ENCODE measurements at places on chromosomes 5 and 9.

DNA sequence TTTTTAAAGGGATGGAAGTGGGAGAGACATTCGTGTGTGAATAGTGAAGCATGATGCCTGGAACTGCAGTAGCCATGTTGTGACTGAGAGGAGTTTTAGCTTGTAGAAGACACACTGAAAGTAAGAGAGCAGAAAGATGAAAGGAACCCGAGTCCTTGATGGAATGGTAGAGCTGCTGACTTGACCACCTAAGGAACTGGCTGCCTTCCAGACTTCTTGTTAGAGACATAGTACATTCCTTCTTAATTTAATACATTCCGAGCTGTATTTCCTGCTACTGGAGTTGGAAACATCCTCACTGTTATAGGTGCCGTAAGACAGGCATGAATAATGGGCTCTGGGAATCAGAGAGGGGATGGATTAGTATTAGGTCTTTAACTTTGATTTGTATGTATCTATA, 7.4 kb downstream of the CER1 start:
- no peak for DNase-seq

DNA sequence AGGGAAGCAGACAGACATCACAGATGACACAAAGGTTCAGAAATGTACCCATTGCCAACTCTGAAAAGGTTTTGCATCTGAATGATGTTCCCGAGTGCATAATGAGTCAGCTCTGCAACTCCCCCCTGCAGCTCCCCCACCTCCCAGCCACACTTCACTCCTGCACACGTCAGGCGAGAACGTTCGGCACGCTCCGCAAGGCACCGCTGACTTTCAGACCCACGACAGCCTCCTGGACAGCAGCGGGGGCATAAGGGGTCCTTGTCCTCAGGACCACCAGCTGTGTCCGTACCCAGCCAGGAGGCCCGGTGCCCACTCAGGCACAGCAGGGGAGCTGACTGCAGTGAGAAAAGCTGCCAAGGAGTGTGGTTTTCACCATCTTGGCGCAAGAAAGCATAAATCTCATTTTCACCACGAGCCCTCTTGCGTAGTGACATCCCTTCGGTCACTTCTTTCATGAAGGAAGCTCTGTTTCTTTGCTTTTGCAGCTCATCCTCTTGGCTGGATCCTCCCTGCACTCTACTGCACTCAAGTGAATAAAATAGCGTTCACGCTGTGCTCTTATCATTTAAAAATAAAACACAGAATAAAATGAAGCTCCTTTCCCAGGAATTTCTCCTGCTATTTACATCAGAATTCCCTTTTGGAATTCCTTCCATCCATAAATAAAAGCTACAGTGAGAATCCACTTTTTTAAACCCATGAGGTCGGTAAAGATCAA, 9.9 kb downstream of the GFPT2 start:
- DNase-seq, result peak; percentile 38

GRCh38 chr5:58773744-58774441, 191.0 kb downstream of the RAB3C start:
- peak; percentile 46 for DNase-seq

GRCh38 chr5:170216257-170216864, 16.4 kb upstream of the C5orf58 start:
- DNase-seq, result peak; percentile 73

DNA sequence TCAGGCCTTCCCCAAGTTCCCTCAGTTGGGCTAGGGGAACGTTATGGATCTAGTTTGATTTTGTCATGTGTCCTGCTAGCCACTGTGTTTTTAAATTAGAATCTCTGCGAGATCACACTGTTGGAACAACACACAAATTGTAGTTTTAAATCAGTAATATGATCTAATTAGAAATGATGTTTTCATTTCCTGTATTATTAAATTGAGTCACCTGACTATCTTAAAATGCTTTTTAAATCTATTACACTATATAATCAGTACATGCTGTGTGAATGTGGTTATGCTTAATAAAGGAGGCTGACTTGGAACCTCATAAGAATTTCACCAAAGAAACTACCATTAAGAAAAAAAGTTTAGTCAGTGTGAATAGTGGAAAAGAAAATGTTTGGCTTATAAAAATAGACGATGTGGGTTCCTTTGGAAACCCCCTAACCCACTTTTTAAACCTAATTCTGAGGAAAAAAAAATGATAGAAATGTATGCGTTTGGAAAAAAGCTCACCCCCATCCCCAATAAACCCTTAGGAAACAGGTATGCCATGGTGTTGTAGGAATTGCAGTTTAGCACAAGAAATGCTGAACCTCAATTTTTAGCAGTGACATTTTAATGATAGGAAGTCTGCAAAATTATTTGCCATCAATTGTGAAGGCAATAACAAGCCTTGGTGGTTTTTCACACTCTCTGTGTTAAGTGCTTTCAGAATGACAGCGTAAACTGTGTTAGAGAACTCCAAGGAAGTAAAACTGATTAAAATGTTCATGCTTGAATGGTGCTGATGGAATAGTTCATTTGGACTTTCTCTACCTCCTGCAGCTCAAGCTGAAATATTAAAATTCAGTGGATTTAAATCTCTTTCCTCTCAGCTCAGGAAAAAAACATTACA, 59.0 kb downstream of the TLE4 start:
- no peak for DNase-seq

GRCh38 chr9:131461166-131461565, 41.6 kb upstream of the POMT1 start:
- no peak for DNase-seq

GRCh38 chr9:112546149-112547012, 59.8 kb downstream of the KIAA1958 start:
- no peak for DNase-seq

DNA sequence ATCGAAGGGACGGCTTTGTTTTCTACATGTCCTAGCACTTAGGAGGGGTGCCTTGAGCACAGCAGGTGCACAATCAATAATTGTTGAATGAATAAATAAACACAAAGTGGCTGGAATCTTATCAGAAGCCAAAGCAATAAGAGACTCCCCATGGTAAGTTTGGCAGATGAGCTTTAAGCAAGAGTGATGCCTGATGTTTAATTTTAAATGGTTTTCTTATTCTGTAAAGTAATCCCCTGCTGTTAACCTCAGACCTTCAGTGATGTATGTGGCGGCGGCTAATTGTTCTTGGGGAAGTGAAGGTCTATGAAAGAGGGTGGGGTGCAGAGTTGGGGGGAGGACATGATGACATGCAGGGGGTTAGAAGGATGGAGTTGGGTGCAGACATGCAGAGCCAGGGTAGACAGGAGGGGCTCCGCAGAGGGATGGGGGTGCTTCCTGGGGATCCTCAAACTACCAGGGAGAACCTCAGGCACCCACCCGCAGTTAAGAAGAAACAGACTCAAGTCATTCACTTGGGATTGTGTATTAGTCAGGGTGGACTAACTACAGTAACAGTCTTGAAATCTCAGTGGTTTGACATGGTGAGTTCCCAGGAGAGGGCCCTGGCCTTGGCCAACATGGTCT, 65.7 kb upstream of the SHB start:
- no peak for DNase-seq

DNA sequence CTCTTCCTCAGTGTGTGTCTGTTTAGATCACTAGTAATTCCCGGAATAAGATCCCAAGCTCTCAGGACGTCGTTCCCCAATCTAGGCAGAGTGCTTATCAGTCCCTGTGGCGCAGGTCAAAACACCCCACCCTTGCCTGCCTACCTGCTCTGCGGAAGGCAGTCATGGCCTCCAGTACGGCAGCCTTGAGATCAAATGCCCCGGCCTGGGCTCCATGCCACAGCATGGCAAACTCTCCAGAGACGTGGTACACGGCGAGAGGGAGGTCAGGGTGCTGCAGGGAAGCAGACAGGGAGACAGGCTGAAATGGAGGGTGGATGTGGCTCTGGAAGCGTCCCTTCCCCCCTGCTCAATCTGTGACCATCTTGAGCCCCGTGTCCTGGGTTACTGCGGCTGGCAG, 12.0 kb upstream of the HDHD3 start:
- no peak for DNase-seq

GRCh38 chr9:81562231-81563019, 126.9 kb downstream of the TLE1 start:
- no peak for DNase-seq

GRCh38 chr9:20549053-20549452, 73.2 kb downstream of the MLLT3 start:
- DNase-seq, result no peak

DNA sequence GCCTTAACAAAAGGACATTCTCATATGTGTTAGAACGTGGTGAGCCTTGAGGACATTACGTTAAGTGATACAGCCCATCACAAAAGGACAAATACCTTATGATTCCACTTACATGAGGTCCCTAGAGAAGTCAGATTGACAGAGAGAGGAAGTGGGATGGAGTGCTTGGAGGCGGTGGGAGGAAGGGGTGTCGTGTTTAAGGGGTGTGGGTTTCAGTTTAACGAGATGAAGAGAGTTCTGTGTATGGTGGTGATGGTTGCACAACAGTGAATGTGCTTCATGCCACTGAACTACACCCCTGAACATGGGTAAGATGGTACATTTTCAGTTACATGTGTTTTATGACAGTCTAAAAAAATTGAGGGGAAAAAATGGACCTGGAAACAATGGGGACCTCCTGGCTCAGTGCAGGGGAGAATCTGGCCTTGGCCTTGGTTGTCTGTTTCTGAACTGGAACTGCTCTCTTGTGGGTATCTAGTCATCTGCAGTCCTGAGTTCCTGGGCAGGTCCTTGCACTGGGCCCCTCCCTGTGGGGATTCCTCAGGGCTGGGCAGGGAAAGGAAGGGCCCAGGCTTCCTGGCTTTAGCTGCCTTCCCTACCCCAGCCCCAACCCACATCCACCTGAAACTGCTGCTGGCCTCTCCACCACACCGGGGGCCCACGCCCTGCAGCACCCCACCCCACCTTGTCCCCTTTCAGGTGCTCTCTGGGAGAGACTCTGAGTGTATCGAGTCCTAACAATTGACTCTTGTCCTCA, 17.8 kb downstream of the LRRC8A start:
- no peak for DNase-seq

- DNase-seq, result peak; percentile 30
These were observed 80.5 kb downstream of the NREP start for GRCh38 chr5:111676466-111676865.

GRCh38 chr5:169280286-169280685, 20.7 kb downstream of the SLIT3 start:
- DNase-seq, result no peak

GRCh38 chr9:89911721-89912604, 307.2 kb downstream of the GADD45G start:
- no peak for DNase-seq

- no peak for DNase-seq
These were observed 307.3 kb downstream of the PIK3R1 start for GRCh38 chr5:68522863-68523262.

DNA sequence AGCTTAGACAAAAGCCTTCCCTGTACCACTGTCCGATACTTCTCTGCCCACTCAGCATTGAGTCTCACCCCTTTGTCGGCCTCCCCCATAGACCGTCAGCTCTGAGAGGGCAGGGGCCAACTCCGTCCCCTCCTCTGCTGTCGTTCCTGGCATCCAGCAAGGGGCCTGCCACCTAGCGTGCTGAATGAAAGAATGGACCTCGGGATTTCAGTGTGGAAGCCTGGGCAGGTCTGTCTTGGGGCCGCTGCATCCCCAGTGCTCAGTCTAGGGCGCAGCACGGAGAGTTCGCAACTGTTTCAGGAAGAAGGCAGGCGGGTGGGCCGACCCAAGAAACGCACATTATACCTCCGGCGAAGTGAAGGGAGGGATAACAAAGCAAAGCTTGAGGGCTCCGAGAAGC, 1.5 kb upstream of the TOR1B start:
- DNase-seq, result no peak

DNA sequence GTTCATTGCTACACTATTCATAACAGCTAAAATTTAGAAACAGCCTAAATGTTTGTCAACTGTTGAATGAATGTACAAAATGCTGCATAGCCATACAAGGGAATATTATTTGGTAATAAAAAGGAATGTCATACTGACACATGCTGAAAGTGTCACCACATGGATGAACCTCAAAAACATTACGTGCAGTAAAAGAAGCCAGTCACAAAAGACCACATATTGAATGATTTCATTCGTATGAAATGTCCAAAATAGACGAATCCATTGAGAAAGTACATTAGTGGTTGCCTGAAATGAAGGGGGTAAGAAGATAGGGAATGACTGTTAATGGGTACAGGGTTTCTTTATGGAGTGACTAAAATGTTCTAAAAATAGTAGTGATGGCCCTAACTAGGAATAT, 11.6 kb upstream of the ECM2 start:
- no peak for DNase-seq

DNA sequence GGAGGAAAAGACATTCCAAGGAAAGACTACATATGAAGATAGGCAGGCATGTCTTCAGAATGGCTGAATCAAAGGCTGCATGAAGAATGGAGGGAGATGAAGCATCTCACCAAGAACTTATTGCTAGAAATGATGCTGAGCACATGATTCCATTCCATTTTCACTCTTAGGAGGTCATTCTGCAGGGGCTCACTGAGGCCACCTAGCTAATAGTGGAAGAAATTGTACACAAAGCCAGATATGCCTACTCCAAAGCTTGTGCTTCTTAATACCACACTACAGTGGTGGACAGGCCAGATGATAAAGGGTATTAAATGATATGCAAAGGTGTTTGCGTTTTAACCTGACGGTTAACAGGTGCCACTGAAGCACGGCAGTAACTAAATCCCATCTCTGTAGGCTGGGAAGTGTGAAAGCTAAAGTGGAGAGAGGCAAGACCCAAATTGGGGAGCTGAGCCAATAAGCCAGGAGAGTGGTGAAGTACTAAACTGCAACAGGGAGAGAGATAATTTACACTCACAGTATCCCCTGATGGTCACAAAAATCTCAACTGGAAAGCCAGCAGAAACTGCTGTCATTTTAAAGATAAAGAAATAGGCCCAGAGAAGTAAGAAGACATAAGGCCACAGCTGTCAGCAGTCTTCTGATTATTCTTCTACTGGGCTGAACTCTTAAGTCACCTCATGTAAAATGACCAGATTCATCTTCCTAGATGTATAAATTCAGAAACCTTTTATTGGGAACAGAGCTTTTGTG, 14.6 kb downstream of the NDUFA8 start:
- DNase-seq, result no peak

- no peak for DNase-seq
These were observed 56.2 kb upstream of the TNPO1 start for GRCh38 chr5:72760259-72760658.

- DNase-seq, result no peak
These were observed 795.0 kb downstream of the DTWD2 start for GRCh38 chr5:118193194-118193905.

DNA sequence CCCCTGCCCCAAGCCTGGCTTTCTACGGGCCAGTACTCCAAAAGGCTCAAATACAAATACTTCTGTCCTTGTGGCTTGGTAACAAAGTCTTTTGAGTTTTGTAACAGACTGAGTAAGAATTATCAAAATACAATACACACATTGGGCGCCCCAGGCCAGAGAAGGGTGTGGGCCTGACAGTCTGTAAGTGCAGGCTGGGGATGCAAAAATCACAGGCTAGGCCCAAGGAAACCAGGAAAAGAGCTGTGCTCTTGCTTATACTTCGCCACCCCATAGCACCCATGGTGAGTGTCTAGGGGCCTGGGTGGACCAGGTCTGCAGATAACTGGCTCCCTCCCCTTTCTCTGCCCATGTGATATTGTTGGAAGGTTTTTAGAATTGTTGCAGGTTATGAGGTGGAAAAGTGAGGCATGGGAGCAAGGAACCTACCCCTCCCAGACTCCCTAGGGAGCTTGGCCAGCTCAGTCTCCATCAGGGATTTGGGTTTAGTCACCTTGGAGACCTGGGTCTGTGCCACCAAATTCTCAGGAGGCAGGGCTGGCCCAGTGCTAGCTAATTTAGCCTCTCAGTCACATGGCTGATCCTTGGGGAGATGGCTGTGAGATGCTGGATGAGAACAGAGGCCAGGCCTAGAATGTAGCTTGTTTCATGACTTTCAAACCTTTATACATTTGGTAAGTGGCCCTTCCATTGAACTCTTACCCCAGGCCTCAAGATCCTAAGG, 72.9 kb downstream of the TARS1 start:
- no peak for DNase-seq

Data from muscle of arm (tissue), 14 donors.